ENCODE measurements at places on chromosomes 12 and 14.
A peak's percentile ranks its signal among the peaks of the same experiment; 100 is the strongest.

- no peak for DNase-seq
These were observed 106.4 kb downstream of the CCDC60 start for GRCh38 chr12:119440803-119441360.

GRCh38 chr12:53624956-53625355 is 1.2 kb downstream of the ATF7 start:
- no peak for DNase-seq

DNA sequence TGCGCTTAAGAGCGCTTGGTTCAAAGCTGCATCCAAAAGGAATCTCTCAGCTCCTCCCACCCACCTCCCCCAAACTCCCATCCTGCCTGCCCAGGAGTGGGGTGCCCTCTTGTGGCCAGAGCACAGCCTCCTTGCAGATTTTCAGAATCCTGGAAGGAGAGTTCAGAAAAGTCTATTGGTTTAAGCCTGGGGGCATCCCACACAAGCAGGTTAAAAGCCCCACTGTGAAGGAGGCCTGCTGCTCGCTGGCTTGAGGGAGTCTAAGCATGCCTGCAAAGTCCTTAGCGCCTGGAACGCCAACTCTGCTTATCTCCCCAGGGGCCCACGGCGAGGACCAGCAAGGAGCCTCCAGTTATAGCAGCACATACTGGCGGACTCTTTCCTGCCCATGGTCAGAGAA is 297.1 kb downstream of the KSR2 start:
- DNase-seq: no peak

DNA sequence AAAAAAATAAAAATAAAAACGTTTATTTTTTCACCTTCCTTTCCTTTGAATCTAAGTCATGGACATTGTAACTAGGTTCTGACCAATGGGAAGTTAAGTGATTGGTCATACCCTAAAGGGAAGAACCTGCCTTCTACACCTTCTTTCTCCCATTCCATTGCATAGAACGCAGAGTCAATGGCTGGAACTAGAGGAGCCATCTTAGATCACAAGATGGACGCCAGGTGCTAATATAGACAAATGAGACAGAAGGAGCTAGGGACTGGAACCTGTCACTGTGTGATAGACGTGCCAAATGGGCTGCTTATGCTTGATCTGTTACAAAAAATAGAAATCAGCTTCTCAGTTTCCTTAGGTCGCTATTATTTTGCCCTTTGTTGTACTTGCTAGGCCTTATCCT is 606.6 kb downstream of the MED13L start:
- DNase-seq: no peak

DNA sequence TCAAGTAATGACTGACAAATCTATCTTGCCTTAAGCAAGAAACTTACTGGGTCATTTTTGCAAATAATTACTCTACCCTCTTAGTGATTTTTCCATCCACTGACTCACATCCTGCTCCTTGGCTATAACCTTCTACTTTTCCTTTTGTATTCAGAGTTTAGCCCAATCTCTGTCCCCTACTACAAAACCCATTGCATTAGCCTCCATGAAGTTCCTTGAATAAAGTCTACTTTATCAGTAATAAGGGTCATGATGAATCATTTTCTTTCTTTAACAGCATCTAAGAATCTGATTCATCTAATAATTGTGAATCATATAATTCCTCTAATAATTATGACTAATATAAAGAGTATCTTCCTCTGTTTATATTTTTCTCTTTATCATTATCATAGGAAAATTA is 132.6 kb downstream of the NTS start:
- no peak for DNase-seq

- no peak for DNase-seq
These were observed 311.0 kb downstream of the ALG10 start for GRCh38 chr12:34333337-34333736.

- no peak for DNase-seq
These were observed 47.8 kb downstream of the VRK1 start for GRCh38 chr14:96844857-96845570.

- DNase-seq: no peak
These were observed 8.3 kb downstream of the TRAF3 start for GRCh38 chr14:102785595-102785963.

DNA sequence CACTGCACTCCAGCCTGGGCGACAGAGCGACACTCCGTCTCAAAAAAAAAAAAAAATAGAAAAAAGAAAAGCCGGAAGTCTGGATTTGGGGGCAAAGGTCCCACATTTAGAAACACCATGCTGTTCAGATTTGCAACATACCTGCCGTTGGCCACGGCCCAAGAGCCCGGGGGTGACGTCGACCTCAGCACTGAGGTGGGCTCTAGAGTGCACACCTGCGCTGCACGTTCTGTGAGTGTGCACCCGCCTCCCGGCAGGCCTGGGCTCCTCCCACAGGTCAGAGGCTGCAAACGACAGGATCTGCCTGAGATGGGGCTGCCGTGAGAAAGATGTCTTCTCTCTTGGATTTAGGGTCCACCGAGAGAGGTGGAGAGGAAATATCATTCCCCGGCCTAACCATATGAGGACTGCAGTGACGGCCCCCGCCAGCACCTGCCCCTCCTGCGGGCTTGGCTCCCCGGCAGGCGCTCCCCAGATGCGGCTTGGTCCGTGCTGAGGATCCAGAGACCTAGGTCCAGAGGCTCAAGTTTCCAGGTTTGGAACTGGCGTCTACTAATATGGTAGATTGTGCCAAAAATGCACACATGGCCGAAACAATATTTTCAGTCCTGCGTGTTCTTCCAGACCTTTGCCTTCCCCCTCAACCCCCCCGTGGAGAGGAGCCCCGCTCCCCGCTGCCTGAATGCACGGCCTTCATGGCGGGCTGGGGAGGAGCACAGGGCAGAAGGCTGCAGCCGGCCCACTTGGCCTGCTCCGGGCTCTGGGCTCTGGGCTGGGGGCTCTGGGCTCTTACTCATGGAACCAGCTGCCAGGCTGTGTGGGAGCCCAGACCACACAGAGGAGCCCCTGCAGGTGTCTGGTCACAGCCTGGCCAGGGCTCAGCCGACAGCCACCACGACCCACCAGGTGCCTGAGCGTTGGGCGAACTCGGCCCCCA is 58.8 kb upstream of the FBRSL1 start:
- no peak for DNase-seq

GRCh38 chr14:52112336-52113018 is 43.6 kb upstream of the NID2 start:
- no peak for DNase-seq

DNA sequence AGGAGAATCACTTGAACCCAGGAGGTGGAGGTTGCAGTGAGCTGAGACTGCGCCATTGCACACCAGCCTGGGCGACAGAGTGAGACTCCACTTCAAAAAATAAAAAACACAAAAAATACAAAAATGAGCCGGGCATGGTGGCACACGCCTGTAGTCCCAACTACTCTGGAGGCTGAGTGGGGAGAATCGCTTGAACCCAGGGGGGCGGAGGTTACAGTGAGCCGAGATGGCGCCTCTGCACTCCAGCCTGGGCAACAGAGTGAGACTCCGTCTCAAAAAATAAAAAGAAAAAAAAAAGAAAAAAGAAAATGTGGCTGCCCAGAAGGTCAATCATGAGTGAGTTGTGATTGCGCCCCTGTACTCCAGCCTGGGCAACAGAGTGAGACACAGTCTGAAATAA is 9.2 kb downstream of the DNAJC22 start:
- no peak for DNase-seq

GRCh38 chr14:105011312-105011990 is 9.4 kb downstream of the CDCA4 start:
- DNase-seq: no peak

DNA sequence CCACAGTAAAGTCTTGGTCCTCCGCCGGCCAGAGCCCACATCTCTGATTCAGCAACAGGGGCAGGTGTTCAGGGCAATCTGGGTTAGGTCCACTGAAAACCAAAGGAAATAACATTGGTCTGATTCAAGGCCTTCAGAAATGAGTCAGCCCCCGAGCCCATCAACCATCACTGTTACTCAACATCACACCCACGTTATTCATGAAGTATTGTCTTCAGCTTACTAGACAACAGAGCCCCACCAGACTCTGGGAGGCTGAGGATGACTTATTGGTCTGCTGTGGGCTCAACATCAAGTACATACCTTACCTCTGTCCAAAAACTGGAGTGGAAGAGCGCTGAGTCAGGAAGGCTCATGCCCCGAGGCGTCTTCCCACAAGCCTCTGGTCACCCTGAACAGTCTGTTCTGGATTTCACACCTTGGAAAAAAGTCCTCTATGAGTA is 97.5 kb downstream of the ZFP36L1 start:
- DNase-seq: peak; percentile 24

GRCh38 chr14:25904446-25904845 is 693.4 kb downstream of the NOVA1 start:
- DNase-seq: no peak

DNA sequence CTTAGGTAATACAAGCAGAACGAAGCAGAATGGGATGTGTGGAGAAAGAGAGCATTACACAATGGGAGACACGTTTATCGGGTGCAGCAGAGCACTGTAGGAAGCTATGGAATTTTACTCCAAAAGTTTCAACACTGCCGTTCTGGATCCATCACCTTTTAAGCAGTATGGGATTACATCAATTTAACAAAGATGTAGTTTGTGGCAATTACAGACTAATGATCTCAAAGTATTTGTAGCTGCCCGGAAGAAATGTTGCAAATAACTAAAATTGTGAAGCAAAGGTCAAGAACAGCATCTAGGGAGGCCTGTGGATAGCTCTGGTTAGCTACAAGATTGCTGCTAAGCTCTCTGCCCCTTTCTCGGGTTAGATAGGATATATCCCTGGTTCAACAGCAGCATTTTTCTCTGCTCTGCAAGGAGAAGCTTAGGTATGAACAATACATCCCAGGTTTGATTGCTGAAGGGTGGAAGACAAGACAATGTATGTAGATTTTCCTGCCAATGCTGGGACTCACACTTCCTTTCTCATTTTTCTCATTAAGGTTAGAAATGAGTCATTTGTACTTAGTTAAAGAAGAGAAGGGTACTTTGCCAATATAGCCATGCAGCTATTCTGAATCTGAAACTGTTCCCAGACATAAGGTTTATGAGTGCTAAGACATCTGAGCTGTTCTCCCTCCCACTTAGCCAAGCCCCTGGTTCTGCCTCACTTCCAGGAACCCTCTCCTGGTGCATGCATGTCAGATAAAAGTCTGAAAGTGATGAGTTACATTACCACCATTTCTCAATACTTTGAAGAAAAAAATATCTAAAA is 75.0 kb upstream of the HIF1A start:
- DNase-seq: peak; percentile 54

GRCh38 chr12:31316891-31317290 is 9.1 kb downstream of the SINHCAF start:
- DNase-seq: no peak

GRCh38 chr12:108121320-108121719 is 7.8 kb upstream of the WSCD2 start:
- DNase-seq: no peak

- DNase-seq: no peak
These were observed 61.9 kb downstream of the SMUG1 start for GRCh38 chr12:54126696-54127537.

DNA sequence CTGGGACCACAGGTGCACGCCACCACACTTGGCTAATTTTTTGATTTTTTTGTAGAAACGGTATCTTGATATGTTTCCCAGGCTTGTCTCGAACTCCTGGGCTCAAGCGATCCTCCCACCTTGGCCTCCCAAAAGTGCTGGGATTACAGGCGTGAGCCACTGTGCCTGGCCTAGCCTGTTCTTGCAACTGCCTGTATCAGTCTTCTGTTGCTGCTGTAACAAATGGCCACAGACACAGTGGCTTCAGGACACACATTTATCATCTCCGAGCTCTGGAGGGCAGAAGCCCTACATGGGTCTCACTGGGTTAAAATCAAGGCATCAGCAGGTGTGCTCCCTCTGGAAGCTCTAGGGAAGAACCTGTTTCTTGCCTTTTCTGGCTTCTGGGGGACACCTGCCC is 79.9 kb upstream of the NCOR2 start:
- DNase-seq: no peak

- no peak for DNase-seq
These were observed 29.0 kb downstream of the PALS1 start for GRCh38 chr14:67270145-67270753.

- no peak for DNase-seq
These were observed 241.7 kb downstream of the DPF3 start for GRCh38 chr14:72652179-72652578.

DNA sequence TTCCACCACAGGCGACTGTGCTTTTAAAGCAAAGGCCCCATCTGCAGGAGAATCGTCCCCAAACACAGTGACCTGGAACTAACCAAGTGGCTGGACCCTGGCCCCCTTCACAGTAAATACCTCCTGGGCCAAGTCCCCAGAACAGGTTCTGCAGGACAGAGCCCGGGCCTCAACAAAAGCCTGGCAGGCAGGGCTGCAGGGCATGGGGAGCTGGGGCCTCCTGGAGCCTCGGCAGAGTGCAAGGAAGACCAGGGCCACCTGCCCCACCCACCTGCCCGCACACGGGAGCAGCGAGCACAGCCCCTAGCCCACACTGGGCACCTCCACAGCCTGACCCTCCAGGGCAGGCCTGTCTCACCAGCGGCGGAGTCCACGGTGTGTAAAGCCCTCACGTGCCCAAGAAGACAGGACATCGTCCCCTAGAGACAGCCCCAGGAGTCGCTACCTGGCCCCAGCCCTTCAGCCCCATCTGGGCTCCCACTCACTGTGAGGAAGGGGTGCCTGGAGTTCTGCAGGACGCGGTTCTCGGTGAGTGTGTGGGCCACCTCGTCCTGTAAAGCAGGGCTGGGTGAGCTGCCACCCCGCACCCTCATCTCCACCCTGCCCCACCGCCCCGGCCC is 21.0 kb downstream of the AKT1 start:
- DNase-seq: no peak

GRCh38 chr14:99535448-99535847 is 54.2 kb downstream of the CCNK start:
- no peak for DNase-seq

DNA sequence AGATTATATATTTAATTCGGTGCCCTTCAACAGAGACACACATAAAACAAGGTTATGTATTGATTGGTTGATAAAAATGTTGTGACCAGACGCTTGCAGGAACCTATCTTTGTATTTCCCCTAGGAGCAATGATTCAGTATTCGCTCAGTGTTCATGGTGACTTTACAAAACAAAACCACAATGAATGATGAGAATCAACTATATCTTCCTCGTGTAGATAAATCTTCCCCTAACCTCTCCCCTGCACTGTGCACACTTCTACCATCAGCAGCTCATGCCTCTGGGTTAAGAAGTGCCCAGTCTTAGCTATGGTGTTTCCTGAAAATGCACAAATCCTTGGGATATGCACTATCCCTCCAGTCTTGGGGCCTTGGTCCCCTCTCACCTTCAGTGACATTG is 16.3 kb downstream of the RIN3 start:
- DNase-seq: no peak

- no peak for DNase-seq
These were observed 1.0 kb upstream of the ANO6 start for GRCh38 chr12:45214749-45215418.

DNA sequence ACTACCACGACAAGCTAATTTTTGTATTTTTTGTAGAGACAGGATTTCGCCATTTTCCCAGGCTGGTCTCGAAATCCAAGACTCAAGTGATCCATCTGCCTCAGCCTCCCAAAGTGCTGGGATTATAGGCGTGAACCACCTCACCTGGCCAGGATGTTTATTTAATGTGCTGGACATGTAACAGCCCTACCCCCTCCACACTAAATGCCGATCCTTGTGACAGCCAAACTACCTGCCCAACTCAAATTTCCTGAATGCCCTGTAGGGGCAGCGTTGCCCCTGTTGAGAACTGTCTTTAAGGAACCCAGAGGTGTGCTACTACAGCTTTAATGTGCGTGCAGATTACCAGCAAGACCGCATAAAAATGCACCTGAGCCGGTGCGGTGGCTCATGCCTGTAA is 48.1 kb downstream of the KCNK13 start:
- DNase-seq: no peak

- DNase-seq: no peak
These were observed 633.5 kb downstream of the RERGL start for GRCh38 chr12:17456486-17456885.

Data from activated T-cell treated with anti-CD3 and anti-CD28 coated beads for 48 hours (primary cell).